ENCODE measurements at places on chromosomes 1 and 21. TPM values are rescaled to one million over a fixed set of nuclear protein-coding genes. Genes with fewer than 3 reads are reported as not detected.
A peak's percentile ranks its signal among the peaks of the same experiment; 100 is the strongest.

DNA sequence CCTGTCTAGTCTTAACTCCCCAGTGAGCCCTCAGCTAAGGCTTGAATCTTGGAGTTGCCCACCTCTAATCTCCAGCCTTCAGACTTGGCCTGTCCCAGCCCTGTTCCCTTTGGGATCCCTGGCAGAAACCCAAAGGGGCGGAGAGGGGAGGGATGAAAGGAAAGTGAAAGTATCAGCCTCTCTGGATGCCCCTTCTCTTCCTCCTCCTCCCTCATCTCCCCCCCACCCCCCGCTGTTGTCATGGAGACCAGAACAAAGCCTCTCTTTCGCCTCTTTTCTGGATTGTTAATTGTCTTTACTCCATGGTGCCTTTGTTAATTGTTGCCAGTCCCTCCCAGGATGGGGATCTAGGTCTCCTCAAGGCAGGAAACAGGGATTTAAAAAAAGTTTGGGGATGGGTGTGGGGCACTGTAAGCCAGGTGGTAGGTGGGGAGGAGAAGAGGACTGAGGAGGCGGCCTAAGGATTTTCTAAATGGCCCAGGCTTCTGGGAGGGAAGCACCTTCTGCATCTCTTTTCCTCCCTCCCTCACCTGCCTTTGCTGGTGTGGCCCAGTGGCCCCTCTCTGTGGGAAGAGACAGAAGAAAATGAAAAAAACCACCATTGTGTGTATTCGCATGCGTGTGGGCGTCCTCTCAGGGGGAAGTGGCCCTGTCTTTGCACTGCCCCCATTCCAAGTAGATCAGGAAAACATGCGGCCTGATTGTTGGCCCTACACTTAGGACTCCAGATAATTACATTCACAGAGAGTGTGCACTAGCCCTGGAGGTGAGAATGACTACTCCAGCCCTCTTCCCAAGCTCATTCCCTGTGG is 7.5 kb upstream of the SOX13 start:
- no peaks in the 10 kb centered on the region for H3K36me3 ChIP-seq
- H3K4me3 ChIP-seq, result no peak overlapping the region
- no peak overlapping the region for H3K27ac ChIP-seq

The PTAFR gene
- total RNA-seq, result under 0.01 TPM

GRCh38 chr1:70518106-70518505 is 107.0 kb downstream of the CTH start:
- H3K36me3 ChIP-seq, result no peaks in the 10 kb centered on the region
- no peak overlapping the region for H3K4me3 ChIP-seq
- no peaks in the 10 kb centered on the region for H3K27me3 ChIP-seq
- no peaks in the 10 kb centered on the region for H3K4me1 ChIP-seq
- no peak for DNase-seq
- H3K27ac ChIP-seq, result no peak overlapping the region

GRCh38 chr1:157073944-157074685 is 25.5 kb downstream of the ETV3L start:
- H3K27ac ChIP-seq, result no peak overlapping the region
- peak; percentile 88 for DNase-seq
- no peaks in the 10 kb centered on the region for H3K4me1 ChIP-seq
- peak overlapping the region; percentile 51 for H3K4me3 ChIP-seq

- H3K27me3 ChIP-seq, result no peaks in the 10 kb centered on the region
- no peak overlapping the region for H3K4me3 ChIP-seq
- H3K27ac ChIP-seq, result no peak overlapping the region
- H3K4me1 ChIP-seq, result peaks cover 21% of the 10 kb centered on the region
- DNase-seq, result no peak
Measured at GRCh38 chr21:26385721-26386120, 187.4 kb downstream of the CYYR1 start.

DNA sequence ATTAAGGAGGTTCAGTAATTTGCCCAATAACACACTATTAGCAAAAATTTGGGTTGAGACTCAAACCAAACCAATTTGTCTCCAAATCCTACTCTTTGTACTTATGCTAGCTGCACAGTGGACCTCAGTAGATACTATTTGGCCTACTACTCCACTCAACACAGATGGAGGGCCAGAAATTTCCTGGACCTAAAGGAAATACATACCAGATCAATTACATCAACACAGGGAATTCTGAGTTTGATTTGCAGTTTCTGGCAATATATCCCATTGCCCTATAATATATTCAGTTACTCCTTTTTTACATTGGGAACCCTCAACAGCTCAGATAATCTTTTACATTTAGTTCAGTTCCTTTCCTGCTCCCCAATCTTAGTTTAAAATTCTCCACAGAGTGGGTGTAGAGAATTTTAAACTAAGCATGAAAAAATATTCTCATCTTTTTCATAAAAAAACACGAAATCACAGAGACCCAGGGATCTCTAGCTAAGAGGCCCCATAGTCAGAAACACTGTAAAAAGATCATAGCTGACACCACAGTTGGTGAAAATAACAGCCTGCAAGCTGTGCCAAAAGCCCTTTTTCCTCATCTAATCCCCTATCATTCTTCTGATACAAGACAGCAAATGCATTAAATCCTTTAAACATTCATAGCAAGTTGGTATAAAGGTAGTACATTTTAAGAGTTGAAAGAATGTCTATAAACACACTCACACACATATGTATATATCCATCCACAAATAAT is 317.7 kb upstream of the ESRRG start:
- no peak overlapping the region for H3K27ac ChIP-seq
- no peak for DNase-seq
- no peaks in the 10 kb centered on the region for H3K27me3 ChIP-seq
- H3K4me3 ChIP-seq, result no peak overlapping the region
- no peaks in the 10 kb centered on the region for H3K36me3 ChIP-seq

The ADAMTSL4 gene
- total RNA-seq, result 3.2 TPM

DNA sequence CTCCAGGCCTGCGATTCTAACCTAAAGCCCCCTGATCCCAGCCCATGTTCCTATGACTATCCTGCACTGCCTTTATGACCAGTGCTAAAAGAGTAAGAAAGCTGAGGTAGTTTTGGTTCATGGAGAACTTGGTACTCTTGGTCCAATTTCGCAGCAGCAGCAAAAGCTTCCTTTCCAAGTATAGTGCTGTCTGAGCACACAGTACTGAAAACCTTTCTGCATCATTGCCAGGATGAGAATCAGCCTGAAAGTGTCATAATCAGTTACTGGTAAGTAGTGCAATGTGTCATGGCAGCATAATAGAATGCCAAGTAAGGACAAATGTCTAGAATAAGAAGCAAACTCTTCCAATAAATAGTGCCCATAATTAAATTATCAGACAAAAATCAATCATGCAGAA is 889.6 kb upstream of the ADGRL4 start:
- H3K4me3 ChIP-seq, result no peak overlapping the region
- no peak for DNase-seq
- no peaks in the 10 kb centered on the region for H3K36me3 ChIP-seq

The SPRR2E gene
- total RNA-seq, result not detected

DNA sequence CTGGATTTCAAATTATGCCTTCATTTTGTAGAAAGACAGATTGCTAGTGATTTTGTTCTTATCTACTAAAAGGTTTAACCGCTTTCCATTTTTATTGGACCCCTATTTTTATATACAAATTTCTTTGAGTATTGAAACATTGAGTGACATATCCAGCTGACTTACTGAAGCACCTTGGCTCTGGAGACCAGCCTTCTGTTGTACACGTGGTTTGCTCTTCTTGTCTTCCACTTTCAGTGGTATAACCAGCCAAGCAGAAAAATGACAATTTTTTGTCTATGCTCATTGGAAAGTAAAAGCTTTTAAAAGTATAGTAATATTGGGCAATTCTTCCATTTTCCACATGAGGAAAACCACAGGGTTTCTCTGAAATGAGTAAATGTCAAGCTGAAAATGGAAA is 4.4 kb downstream of the F13B start:
- DNase-seq, result no peak
- H3K27ac ChIP-seq, result no peak overlapping the region
- H3K36me3 ChIP-seq, result no peaks in the 10 kb centered on the region
- H3K27me3 ChIP-seq, result no peaks in the 10 kb centered on the region

DNA sequence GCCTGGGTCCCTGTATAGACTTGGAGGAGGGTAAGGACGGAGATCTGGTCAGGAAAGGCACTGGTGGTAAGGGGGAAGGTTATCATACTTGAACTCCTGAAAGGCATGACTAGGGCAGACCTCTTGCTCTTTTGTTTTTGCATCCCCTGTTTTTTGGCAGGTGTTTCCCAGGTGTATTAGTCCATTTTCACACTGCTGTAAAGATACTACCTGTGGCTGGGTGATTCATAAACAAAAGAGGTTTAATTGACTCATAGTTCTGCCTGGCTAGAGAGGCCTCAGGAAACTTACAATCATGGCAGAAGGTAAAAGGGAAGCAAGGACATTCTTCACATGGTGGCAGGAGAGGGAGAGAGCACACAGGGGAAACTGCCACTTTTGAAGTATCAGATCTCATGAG is 57.2 kb upstream of the APOBEC4 start:
- no peak for DNase-seq
- no peak overlapping the region for H3K4me3 ChIP-seq
- H3K27ac ChIP-seq, result no peak overlapping the region

GRCh38 chr1:100266741-100267140 is 725 bp downstream of the RTCA start:
- peak overlapping the region; percentile 96 for H3K4me3 ChIP-seq
- H3K27me3 ChIP-seq, result no peaks in the 10 kb centered on the region
- DNase-seq, result no peak
- peak overlapping the region; percentile 88 for H3K27ac ChIP-seq
- H3K4me1 ChIP-seq, result peaks cover 12% of the 10 kb centered on the region

The KIAA0040 gene
- 1.1 TPM for total RNA-seq

DNA sequence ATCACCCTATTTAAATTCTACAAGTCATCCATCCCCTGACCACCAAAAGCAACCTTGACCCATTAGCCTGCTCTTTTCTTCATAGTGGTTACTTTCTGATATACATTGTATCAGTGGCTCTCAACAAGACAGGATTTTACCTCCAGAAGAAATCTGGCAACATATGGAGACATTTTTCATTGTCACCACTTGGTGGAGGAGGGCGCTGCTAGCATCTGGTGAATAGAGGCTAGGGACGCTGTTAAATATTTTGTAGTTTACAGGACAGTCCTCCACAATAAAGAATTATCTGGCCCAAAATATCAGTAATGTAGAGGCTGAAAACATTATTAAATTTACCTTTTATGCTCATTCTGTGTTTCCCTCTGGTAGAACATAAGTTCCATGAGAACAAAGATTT is 6.1 kb downstream of the HSPA13 start:
- DNase-seq, result peak; percentile 25
- no peaks in the 10 kb centered on the region for H3K27me3 ChIP-seq
- H3K27ac ChIP-seq, result no peak overlapping the region
- peaks cover 52% of the 10 kb centered on the region for H3K36me3 ChIP-seq
- H3K4me1 ChIP-seq, result peaks cover 8% of the 10 kb centered on the region

The NTPCR gene
- total RNA-seq, result 15.6 TPM

The C1orf115 gene
- total RNA-seq, result 0.36 TPM

DNA sequence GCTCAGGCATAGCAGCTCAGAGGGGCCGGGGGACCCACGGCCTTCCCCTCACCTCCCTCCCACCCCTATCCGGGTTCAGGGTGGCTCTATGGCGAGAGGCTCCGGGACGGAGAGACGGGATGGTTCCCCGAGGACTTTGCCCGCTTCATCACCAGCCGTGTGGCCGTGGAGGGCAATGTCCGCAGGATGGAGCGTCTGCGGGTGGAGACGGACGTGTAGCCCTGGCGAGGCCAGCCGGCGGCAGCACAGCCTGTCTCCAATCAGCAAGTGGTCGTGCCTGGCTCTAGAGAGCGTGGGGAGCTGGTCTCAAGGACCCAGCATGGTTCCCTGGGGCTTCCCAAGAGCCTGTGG is 25.9 kb downstream of the ARHGEF16 start:
- no peaks in the 10 kb centered on the region for H3K36me3 ChIP-seq
- no peaks in the 10 kb centered on the region for H3K4me1 ChIP-seq
- no peaks in the 10 kb centered on the region for H3K27me3 ChIP-seq

- H3K27ac ChIP-seq, result no peak overlapping the region
- H3K4me1 ChIP-seq, result peaks cover 11% of the 10 kb centered on the region
- no peaks in the 10 kb centered on the region for H3K36me3 ChIP-seq
- no peak overlapping the region for H3K4me3 ChIP-seq
- no peak for DNase-seq
- H3K27me3 ChIP-seq, result no peaks in the 10 kb centered on the region
Measured at GRCh38 chr1:193190096-193190744, 3.8 kb upstream of the B3GALT2 start.

DNA sequence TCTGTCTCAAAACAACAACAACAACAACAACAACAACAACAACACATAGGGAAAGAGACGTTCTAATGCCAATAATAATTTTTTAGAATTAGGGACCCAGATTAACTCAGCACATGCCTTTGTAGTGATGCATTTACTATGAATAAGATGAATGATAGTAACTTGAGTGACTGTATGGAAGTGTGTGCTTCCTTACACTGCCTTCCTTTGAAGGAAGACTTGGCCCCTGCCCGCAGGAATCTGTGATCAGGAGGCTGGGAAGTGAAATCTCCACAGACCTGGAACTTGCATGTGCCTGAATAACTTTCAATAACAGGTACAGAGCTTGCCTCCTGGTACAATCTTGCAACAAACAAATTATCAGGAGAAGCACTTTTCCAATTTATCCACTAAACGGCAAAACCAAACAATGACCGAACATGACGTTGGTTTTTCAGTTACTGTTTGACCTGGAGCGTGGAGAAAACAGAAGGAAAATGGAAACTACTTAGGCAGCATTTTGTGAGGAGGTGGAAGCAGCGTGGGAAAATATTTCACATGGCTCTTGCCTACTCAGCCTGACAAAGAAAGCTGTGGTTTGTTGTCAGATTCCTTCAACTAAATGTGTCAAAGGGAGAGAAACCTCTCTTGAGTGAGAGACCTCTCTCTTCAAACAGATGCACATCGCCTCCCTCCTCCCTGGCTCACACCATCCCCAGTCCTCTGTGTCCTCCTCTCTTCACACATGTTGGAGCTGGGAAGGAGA is 10.1 kb upstream of the ABCA4 start:
- H3K4me3 ChIP-seq, result no peak overlapping the region
- DNase-seq, result peak; percentile 65
- no peaks in the 10 kb centered on the region for H3K27me3 ChIP-seq
- peak overlapping the region; percentile 55 for H3K27ac ChIP-seq

The CRNN gene
- total RNA-seq, result not detected

DNA sequence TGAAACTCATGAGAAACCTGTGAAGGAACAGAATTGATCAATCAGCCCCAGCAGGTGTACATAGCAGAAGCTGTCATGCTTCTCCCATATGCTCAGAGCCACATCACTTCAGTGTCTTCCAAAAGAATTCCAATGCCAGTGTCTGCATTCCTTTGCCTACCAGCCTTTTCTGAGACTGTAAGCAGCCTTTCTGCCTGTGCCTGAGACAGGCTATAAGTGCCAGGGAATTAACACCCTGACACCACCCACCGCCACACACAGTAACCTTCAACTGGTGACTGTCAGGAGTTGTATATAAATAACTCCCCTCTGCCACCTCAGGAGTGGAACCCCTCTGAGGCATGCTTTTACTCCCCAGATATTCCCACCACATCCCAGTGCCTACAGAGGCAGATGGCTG is 38.1 kb upstream of the SLAMF9 start:
- H3K27ac ChIP-seq, result no peak overlapping the region
- H3K27me3 ChIP-seq, result no peaks in the 10 kb centered on the region
- no peak for DNase-seq
- H3K4me3 ChIP-seq, result no peak overlapping the region
- H3K4me1 ChIP-seq, result peaks cover 29% of the 10 kb centered on the region
- no peaks in the 10 kb centered on the region for H3K36me3 ChIP-seq

The FCRL4 gene
- total RNA-seq, result not detected

The LCE2B gene
- not detected for total RNA-seq

The SIPA1L2 gene
- total RNA-seq, result 6.9 TPM

The CREB3L4 gene
- total RNA-seq, result 8.8 TPM

GRCh38 chr1:236502972-236503639 is 20.7 kb upstream of the LGALS8 start:
- peak; percentile 86 for DNase-seq
- peak overlapping the region; percentile 59 for H3K4me3 ChIP-seq
- peaks cover 19% of the 10 kb centered on the region for H3K4me1 ChIP-seq
- no peaks in the 10 kb centered on the region for H3K36me3 ChIP-seq
